ENCODE measurements at places on chromosomes 7 and 10.

- DNase-seq: peak; percentile 93
Observed at GRCh38 chr7:128879939-128880746, 17.5 kb downstream of the ATP6V1F start.

GRCh38 chr7:143063741-143064140, 11.6 kb downstream of the OR6V1 start:
- DNase-seq: peak; percentile 59

GRCh38 chr7:37382546-37383088, 66.0 kb downstream of the ELMO1 start:
- no peak for DNase-seq

- DNase-seq: no peak
Observed at GRCh38 chr7:47786557-47787248, 161.6 kb downstream of the PKD1L1 start.

DNA sequence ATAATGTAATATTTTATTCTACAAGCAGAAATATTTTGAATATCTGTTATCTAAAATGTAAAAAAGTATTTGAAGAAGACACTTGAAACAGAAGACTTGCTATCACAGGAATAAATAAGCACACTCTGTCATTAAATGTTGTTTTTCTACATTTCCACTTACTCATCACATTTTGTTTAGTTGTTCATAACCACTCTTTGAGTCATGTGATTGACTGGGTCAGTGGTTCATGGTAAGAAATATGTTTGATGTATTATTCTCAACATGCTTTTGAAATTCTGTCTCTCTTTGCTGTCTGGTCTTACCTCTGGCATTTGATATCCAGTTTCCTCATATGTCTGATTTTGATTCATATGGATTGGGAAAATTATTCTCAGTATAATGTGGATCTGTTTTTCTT, 171.8 kb downstream of the SUGCT start:
- no peak for DNase-seq

GRCh38 chr7:47267346-47267745, 314.6 kb downstream of the TNS3 start:
- no peak for DNase-seq

GRCh38 chr7:98163704-98164494, 47.3 kb upstream of the BHLHA15 start:
- DNase-seq: no peak

DNA sequence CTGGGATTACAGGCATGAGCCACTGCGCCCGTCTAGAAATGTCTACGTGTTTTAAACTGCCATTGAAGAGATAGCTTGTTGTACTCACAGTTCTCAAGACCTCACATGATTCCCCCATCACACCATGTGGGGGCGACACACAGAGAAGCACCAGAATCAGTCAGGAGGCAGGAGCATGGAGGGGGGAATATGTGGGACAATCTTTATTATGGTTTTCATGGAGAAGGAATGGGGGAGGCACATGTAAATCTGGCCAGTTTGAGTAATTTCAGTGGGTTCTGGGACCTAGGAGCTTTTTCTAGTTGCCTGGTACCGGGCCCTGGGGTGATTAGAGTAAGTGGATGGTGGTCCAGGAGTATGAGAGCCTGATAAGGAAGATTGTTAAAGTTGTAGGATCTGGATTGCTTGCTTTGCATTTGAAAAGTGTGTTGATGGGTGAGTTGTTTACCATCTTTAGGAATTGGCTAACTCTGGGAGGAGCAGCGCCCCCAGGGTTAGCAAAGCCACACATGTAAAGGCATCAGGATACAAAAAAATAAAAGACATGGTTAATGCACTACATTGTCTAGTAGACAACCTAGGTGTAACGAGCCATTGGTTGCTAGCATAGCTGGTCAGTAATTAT, 85.4 kb upstream of the SLC13A1 start:
- no peak for DNase-seq

GRCh38 chr7:155919391-155920067, 107.3 kb upstream of the SHH start:
- no peak for DNase-seq

DNA sequence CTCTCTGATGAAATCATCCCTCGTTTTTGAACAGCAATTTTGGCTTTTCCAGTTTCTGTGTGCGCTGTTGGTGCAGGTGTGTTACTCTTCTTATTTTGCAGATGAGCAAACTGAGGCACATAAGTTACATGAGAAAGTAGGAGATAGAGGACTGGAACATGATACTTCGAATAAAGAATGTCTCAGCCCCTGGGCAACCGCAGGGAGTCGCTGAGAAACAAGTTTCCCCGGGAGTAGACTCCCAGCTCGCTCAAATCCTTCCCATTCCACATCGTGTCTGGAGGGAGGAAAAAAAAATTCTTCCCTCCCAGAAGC, 18.0 kb downstream of the MXI1 start:
- no peak for DNase-seq

DNA sequence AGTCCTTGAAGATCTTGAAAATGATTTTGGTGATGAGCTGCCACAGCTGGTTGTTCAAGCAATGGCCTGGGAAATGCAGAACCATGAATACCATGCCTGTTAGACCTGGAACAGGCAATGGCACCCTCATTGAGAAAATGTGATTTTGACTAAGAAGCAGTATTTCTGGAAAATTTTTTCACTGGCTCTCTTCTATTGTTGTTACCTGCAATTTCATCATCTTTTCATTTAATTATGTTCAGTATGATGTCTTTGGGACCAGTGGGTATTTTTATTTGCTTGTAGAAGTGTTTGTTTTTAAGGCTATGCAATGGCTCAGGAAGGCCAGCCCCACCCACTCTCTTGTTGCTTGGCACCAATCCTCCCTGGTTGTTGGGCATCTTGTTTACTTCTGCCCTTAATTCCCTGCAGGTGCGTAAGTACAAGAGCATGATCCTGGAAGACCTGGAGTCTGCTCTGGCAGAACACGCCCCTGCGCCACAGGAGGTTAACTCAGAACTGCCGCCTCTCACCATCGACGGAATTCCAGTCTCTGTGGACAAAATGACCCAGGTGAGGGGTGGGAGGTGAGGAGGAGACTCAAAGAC, 78.6 kb downstream of the NRF1 start:
- no peak for DNase-seq

DNA sequence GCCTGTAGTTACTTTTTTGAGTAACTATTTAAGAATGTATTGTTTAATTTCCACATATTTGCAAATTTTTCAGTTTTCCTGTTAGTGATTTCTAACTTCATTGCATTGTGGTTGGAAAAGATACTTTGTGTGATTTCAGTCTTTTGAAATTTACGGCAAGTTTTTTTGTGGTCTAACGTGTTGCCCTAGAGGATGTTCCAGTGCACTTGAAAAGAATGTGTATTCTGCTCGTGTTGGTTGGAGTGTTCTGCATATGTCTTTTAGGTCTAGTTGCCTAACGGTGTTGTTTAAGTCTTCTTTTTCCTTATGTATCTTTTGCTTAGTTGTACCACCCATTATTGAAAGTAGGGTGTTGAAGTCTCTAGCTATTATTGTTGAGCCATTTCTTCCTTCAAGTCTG, 59.7 kb downstream of the LCOR start:
- no peak for DNase-seq

DNA sequence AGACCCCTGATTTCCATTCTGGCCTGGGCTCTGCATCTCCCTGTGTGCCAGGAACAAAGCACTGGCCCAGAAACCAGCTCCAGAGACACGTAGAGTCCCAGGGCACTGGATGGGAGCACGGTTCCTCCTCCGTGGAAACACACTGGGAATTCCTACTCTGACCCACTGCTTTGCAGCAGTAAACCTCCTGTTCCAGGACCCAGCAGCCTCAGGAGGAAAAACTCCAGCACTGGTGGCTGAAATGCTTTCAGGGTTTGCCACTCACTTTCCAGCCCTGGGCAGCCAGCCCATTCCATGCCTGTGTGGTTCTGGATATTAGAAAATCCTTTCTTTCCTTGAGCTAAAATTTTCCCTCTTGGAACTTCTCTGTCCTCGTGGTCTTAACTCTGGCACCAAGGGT, 58.0 kb downstream of the FAM171A1 start:
- DNase-seq: no peak

- no peak for DNase-seq
Observed at GRCh38 chr7:119594956-119595355, 678.0 kb upstream of the KCND2 start.

GRCh38 chr10:132904814-132905649, 37.3 kb downstream of the CFAP46 start:
- no peak for DNase-seq

- DNase-seq: no peak
Observed at GRCh38 chr7:155991470-155991869, 179.2 kb upstream of the SHH start.

- DNase-seq: peak; percentile 90
Observed at GRCh38 chr10:101258179-101258885, 29.1 kb upstream of the LBX1 start.

DNA sequence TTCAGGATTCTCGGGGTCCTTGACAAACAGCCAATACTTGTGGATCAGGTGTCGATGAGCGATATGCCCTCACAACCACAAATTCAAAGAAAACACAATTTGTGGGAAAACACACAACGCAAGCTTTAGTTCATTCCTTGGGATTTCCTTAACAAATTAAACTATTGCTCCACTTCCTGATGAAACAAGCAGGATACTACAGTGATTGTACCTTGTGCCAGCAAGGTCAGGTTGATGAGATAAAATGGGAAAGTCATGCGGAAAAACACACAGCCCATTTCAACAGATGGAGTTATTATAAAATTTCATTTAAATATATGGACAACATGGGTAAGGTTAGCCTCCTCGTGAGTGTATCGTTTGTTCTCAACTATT, 8.8 kb upstream of the RHOBTB1 start:
- DNase-seq: no peak

DNA sequence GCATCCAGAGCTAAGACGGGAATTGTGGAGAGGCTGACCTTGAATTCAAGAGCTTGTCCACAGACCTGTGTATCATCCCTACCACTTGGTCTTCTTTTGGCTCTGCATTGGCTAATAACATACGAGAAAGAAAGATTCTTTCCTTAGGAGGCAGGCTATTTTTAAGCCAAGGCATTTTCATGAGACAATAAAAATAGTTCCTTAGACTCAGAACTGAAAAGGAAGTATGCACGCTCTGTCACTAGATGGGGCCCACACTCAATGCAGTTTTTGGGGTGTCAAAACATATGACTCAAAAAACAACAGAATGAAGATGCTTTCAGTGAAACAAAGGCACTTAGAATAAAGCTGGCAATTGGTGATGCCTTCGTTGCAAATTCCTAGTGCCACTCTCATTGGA, 265.9 kb upstream of the DGKB start:
- peak; percentile 18 for DNase-seq

All from T47D (cell line).